ENCODE measurements at places on chromosomes 16 and 17. TPM values are rescaled to one million over a fixed set of nuclear protein-coding genes. Genes with fewer than 3 reads are reported as not detected.
A peak's percentile ranks its signal among the peaks of the same experiment; 100 is the strongest.

Gene SOX8
- total RNA-seq = 1.6 TPM

Gene DOC2B
- total RNA-seq = not detected

- DNase-seq = no peak
Measured at GRCh38 chr17:70796757-70797156, 627.4 kb downstream of the KCNJ2 start.

DNA sequence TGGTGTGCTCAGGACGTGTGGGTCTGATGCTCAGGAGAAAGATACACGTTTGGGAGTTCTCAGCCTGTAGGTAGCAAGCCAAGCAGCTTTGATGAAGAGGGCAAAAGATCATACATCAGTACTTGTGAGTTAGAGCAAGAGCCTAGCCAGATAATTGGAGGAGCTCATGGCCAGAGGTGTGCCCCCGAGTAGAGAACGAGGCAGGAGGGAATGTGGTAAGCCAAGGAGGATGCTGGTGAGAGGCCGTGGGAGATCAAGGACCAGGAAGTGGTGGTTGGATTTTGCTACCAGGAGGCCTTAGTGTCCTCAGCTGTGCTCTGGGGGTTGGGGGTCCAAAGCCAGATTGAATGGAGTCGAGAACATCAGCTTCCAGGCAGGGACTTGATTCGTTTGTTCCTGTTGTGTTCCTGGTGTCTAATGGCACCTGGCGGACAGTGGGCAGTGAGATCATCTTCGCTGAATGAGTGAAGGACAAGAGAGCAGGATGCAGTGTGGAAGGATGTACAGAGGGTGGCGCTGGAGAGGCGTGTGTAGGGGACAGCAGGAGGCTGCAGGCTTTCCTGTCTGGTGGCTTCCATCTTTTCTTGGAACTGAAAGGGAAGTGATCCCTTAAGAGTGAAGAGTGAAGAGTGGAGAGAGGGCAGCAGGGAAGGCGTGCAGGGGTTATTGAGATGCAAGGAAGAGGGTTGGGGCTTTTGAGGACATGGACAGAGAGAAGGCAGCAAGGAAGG, 11.6 kb downstream of the FBXL19 start:
- peak; percentile 72 for DNase-seq

DNA sequence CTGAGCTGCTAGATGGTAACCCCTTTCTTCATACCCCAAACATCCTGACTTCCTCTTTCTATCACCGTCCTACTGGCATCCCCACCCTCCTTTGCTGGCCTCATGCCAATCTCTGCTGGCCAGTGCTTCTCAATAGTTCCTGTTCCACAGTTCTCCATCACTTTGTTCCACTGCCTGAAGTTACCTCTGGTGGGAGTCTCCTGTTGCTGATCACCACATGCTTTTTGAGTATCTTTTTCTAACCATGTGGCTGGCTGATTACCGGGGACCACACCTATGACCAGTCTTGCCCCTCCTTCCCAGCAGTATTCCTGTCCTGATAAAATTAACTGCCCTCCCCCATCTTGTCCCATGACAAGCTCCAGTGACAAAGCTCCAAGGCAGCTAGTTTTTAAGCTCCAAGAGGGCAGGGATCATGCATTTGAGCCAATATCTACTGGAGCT, 380.4 kb upstream of the CCL2 start:
- DNase-seq = no peak

GRCh38 chr17:13085578-13085977, 67.8 kb upstream of the ELAC2 start:
- DNase-seq = no peak
